M059J (cell line): ENCODE measurements at places on chromosomes 12 and 14.

DNA sequence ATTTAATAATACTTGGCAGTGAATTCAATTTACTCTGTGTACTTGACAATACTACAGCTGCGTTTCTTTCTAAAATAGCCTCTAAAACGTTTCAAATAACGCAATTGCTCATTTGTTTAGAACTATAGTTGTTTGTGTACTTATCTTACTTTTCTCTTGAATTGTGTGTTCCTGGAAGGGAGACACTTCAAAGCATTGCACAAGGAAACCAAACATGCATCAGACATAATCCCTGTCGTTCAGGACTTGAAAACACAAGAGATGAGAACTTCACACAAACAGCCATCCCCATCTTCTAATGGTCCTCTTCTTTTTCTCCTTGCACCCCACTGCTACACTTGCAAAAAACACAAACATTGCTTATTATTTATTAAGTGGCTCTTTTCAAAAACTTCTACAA, 38.5 kb downstream of the PTGER2 start:
- DNase-seq, result no peak

GRCh38 chr14:79057333-79057732, 887.2 kb downstream of the NRXN3 start:
- DNase-seq, result peak; percentile 26

DNA sequence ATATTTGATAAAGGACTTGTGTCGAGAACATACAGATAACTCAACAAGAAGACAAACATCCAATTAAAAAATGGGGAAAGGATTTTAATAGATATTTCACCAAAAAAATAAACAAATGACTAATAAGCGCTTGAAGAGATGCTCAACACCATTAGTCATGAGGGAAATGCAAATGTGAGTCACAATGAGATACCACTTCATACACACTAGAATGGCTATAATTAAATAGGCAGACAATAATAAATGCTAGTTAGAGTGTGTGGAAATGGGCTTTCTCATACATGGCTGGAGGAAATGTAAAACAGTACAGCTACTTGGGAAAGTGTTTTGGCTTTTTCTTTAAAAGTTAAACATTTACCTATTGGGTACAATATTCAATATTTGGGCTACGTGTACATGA, 34.8 kb downstream of the DLK1 start:
- peak; percentile 90 for DNase-seq

DNA sequence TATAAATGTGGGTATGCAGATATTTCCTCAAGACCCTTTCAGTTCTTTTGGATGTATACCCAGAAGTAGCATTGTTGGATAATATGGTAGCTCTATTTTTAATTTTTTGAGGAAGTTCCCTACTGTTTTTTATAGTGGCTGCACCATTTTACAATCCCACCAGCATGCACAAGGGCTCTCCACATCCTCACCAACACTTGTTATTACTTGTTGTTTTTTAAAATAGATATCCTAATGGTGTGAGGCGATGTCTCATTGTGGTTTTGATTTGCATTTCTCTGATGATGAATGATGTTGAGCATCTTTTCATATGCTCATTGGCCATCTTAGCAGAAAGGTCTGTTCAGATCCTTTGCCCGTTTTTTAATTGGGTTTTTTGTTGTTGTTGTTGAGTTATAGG, 47.1 kb downstream of the DIP2B start:
- DNase-seq, result no peak

GRCh38 chr14:69473946-69474345, 10.6 kb upstream of the PLEKHD1 start:
- DNase-seq, result no peak

GRCh38 chr12:1473418-1473817, 121.0 kb downstream of the FBXL14 start:
- DNase-seq, result peak; percentile 74
